Esophagus squamous epithelium (tissue), 5 donors: ENCODE measurements at places on chromosomes 7 and 10.

DNA sequence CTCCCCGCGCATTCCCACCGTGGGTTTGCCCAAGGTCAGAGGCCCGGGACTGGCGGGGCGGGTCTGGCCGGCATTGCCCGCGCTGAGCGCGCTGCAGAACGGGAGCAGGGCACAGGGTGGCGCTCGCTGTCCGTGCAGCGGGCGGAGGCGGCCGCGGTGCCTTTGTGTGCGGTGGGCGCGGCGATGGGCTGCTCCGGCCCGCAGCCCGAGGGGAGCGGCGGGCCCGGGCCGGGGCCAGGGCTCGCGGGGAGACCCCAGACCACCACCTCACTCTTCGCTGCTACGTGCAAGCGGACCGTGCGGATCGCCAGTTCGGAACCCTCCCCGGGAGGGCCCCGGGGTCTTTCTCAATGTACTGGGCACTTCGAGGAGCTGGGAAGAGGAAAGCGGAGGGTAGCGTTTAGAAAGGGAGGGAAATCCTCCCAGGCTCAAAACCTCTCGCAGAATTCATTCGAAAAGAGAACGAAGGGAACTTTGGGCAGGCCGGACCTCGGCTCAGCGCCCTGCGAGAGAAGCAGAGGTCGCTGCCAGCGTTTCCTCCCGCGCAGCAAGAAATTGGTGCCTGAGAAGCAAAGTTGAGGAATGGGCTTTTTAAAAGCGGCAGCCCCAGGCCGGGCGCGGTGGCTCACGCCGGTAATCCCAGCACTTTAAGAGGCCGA lies 8.5 kb downstream of the SP8 start:
- peaks cover 8% of the 10 kb centered on the region for H3K27me3 ChIP-seq
- no peak overlapping the region for H3K27ac ChIP-seq
- peaks cover 7% of the 10 kb centered on the region for H3K4me1 ChIP-seq
- no peaks in the 10 kb centered on the region for H3K36me3 ChIP-seq
- H3K4me3 ChIP-seq, result peak overlapping the region; percentile 34

- no peaks in the 10 kb centered on the region for H3K4me1 ChIP-seq
- H3K4me3 ChIP-seq, result no peak overlapping the region
- no peaks in the 10 kb centered on the region for H3K36me3 ChIP-seq
- DNase-seq, result no peak
- no peaks in the 10 kb centered on the region for H3K27me3 ChIP-seq
- no peak overlapping the region for H3K27ac ChIP-seq
These were observed 74.5 kb upstream of the SEMA3D start for GRCh38 chr7:85261336-85261735.

DNA sequence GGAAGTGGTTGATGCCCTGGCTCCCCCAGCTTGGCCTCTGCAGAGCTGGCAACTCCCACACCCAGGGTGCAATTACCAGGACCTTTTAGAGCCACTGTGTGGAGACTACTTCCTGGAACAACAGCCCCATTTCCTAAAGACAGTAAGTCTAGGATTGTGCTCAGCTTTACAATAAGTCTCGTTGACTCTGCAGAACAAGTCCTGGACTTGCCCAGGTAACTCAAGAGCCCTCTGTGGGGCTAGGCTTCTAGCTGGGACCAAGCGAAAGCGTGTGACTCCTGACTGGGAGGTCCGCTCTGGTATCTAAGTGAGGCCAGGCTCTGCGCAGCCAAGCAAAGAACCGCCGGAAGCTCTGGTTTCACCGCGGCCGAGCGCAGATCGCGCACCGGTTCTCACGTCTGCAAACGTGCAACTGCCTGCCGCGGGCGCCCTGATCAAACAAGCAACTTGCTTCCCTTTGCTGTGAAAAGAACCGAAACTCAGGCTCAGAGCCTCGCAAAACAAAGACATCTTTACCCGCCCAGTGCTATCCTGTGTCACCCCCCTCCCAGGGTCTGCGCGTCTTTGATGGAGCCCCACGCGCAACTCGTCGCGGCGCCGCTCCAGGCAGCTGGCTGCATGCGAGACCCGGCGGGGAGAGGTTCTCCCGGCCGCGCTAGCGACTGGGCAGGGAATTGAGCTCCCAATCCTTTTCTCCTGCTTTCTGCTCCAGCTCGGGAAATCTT lies 4.4 kb upstream of the PDLIM1 start:
- H3K36me3 ChIP-seq, result no peaks in the 10 kb centered on the region
- H3K27me3 ChIP-seq, result peaks cover 6% of the 10 kb centered on the region
- DNase-seq, result peak; percentile 33
- H3K4me3 ChIP-seq, result peak overlapping the region; percentile 27

- no peak for DNase-seq
- H3K4me3 ChIP-seq, result no peak overlapping the region
- no peaks in the 10 kb centered on the region for H3K4me1 ChIP-seq
- H3K27me3 ChIP-seq, result no peaks in the 10 kb centered on the region
- H3K27ac ChIP-seq, result no peak overlapping the region
- H3K36me3 ChIP-seq, result no peaks in the 10 kb centered on the region
These were observed 723.3 kb upstream of the CELF2 start for GRCh38 chr10:10294184-10294880.

- H3K4me1 ChIP-seq, result no peaks in the 10 kb centered on the region
- DNase-seq, result no peak
- H3K36me3 ChIP-seq, result no peaks in the 10 kb centered on the region
- no peak overlapping the region for H3K4me3 ChIP-seq
- no peak overlapping the region for H3K27ac ChIP-seq
These were observed 176.8 kb downstream of the ZMYND11 start for GRCh38 chr10:311901-312665.

DNA sequence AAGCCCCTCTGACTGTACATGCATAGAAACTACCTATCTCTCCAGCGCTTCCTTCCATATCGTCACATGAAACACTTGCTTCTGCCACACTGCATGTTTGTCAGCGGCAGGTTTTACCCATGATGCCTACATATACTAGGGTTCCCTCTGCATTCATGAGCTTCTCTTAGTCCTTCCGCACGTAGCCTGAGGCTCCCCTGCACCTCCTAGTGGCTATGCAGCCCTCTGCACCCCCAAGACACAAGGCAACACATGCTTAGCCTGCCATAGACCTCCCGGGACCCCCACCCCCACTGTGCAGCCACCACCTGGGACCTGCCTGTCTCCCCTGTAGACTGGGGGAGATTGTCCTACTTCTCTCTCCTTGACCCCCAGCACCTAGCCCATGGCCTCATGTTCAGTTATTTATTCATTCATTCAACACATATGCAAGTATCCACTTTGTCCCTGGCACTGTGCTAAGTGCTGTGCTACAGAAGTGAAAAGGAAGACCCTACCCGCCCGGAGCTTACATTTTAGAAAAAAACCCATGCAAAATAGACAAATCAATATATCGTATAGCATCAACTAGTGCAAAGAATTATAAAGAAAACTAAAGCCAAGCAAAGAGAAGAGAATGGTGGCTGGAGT lies 23.5 kb downstream of the TMEM273 start:
- no peaks in the 10 kb centered on the region for H3K27me3 ChIP-seq
- H3K4me3 ChIP-seq, result no peak overlapping the region
- H3K4me1 ChIP-seq, result peaks cover 8% of the 10 kb centered on the region
- no peaks in the 10 kb centered on the region for H3K36me3 ChIP-seq
- no peak overlapping the region for H3K27ac ChIP-seq

GRCh38 chr7:18828260-18828993 lies 289.0 kb downstream of the TWIST1 start:
- H3K4me3 ChIP-seq, result no peak overlapping the region
- no peak for DNase-seq
- no peaks in the 10 kb centered on the region for H3K27me3 ChIP-seq
- no peaks in the 10 kb centered on the region for H3K36me3 ChIP-seq

DNA sequence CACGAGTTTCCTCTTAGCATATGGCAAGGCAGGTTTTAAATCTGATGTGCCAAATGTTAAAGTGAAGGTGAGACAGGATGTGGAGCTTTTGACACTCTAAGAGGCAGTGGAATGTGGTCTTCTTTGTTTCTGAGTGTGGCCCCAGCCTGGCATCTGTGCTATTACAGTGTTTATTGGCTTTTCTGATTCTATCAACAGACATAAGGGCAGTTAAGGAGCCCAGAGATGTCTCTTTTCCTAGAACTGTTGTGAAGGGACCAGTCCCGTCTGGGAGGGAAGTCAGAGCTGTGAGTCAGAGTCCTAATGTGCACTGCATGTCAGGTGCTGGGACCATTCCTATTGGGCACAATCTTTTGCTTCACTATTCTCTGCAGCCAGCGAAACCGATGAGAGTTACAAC lies 32.5 kb downstream of the TRUB1 start:
- peaks cover 5% of the 10 kb centered on the region for H3K36me3 ChIP-seq
- no peak overlapping the region for H3K4me3 ChIP-seq
- no peak overlapping the region for H3K27ac ChIP-seq
- H3K4me1 ChIP-seq, result no peaks in the 10 kb centered on the region
- no peaks in the 10 kb centered on the region for H3K27me3 ChIP-seq

DNA sequence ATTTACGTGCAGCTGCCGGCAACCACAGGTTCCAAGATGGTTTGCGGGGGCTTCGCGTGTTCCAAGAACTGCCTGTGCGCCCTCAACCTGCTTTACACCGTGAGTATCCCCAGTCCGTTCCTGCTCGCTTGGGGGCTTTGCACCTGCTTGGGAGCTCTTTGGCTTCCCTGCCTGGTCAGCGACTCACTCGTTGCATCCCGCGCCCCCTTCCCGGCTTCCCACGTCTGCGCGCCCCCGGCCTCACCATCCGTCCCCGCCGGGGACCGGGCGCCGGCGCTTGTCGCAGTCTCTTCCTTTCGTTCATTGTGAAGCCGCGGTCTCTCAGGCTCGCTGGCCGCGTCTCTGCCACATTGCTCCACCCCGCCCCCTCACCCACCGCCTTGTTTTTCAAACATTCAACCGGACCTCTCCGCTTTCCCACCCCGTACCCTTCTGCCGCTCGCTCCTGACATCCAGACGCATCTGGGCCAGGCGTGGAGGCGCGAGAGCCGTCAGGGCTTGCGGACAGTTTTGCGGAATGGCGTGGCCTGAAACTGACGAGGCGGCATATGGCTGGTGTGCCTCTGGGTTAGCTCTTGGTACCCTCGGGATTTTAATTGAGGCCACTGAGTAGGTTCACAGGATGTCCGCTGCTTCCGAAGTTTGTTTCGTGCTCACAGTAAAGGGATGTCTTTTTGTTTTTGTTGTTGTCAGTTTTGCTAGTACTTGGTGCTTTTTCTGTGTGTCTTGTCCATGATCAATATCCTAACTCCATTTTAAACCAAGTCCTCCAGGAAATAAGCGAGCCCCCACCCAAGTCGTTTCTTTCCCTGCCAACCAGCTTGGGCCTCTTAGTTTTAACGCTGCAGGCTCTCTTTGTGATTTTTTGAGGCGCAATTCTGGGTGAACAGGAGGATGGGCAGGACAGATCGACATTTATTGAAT lies 639 bp downstream of the TSPAN13 start:
- H3K36me3 ChIP-seq, result no peaks in the 10 kb centered on the region
- H3K4me1 ChIP-seq, result no peaks in the 10 kb centered on the region
- DNase-seq, result no peak
- no peaks in the 10 kb centered on the region for H3K27me3 ChIP-seq
- H3K27ac ChIP-seq, result peak overlapping the region; percentile 57

GRCh38 chr10:46992803-46993561 lies 81.8 kb downstream of the PTPN20 start:
- no peak for DNase-seq
- H3K27ac ChIP-seq, result no peak overlapping the region
- no peaks in the 10 kb centered on the region for H3K27me3 ChIP-seq
- no peak overlapping the region for H3K4me3 ChIP-seq
- no peaks in the 10 kb centered on the region for H3K4me1 ChIP-seq

DNA sequence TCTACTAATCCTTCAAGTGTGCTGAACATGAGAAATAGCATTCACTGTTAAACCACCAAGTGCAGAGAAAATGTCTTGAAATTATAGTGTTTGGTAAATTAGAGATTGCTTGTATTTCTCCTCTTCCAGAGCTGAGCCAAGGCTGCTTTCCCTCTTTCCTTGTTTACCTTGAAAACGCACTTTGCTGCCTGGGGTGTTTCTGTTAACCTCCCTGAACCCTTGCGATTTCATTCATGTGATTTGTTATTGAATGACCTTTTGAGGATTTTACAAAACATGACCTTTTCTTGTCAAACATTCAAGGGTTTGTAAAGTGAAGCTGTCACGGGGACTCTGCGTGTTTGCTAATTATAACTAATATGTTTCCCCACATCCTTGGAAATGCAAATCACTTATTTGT lies 169.4 kb downstream of the LRMDA start:
- no peaks in the 10 kb centered on the region for H3K27me3 ChIP-seq
- DNase-seq, result no peak
- no peaks in the 10 kb centered on the region for H3K4me1 ChIP-seq
- no peak overlapping the region for H3K27ac ChIP-seq
- no peak overlapping the region for H3K4me3 ChIP-seq
